ENCODE measurements at places on chromosomes 12 and 14.

DNA sequence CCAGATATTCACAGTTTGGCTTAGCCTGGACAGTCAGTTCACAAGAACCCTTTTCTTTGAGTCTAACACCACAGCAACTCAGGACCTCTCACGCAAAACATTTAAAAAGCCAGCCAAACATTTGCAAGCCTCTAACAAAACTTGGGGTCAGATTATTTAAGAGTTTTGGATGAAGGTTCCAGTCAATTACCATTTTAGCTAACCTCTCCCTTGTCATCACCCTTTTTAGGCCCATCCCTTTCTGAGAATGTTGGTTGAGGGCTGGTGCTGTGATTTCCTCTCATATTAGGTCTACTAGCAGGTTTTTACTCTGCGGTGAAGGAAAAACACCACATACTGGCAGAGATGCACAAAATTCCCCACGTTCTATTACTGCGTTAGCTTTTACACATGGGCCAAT is 20.7 kb downstream of the PAX9 start:
- DNase-seq = no peak

DNA sequence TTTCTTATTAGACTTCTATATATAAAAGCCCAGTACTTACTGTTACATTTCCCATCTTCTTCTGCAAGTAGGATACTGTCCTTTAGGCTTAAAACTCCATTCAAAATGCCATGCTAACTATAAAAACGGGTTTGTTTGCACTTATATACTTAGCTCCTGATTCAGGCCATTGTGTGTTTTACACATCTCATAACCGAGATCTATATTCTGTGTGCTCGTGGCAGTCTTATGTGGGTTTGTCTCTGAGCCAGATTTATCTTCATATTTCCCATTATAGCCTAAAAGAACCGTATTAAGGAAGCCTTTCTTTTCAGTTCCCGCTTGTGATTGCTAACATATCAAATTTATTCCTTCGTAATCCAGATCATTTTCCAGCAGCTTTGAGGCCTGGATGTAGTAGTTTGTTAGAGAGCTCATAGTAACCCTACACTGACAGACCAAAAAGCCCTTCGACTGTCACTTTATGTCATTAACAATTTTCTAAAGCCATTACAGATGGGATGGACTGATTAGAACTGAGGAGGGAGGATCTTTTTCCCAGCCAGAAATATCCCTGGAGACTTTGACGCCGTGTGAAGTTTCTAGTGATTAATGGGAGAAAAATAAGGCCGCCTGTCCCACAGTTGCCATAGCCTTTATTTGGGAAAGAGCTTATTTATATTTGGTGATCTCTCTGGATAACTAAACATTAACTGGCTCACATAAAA is 508.5 kb downstream of the FOXG1 start:
- DNase-seq = no peak

- peak; percentile 84 for DNase-seq
Observed at GRCh38 chr12:6613015-6613775, 6.0 kb upstream of the CHD4 start.

DNA sequence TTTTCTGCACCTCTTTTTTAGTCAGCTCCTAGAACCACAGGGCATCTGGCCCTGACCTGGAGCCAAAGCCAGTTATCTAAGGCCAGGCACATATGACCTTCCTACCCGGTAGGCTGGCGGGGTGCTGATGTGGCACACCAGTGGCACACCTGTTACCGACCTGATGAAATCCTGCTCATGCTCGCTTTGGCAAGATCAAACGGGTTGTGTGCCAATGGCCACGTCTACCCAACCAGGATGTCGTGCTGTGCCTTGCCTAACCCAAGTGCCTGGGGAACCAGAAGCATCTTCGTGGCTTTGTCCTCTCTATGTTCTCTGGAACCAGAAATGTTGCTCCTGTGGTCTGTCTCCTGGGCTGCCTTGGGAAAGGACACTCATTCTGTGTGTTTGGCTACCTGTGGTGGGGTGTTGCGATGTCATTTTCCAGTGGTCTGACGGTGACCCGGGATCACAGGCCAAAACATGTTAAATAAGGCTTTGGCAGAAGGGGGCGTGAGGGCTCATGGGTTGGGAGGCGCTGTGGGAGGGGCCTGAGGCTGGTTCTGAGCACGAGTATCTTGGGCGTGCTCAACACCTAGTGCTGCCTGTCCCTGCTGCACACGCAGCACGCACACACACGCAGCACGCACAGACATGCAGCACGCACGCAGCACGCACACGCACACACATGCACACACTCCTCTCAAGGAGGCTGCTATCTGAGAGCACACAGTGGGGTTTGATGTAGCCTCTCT is 27.9 kb downstream of the CCNK start:
- DNase-seq = no peak

- peak; percentile 38 for DNase-seq
Observed at GRCh38 chr14:72902801-72903530, 9.1 kb upstream of the DPF3 start.

GRCh38 chr12:115541891-115542421 is 735.5 kb downstream of the MED13L start:
- DNase-seq = peak; percentile 52

DNA sequence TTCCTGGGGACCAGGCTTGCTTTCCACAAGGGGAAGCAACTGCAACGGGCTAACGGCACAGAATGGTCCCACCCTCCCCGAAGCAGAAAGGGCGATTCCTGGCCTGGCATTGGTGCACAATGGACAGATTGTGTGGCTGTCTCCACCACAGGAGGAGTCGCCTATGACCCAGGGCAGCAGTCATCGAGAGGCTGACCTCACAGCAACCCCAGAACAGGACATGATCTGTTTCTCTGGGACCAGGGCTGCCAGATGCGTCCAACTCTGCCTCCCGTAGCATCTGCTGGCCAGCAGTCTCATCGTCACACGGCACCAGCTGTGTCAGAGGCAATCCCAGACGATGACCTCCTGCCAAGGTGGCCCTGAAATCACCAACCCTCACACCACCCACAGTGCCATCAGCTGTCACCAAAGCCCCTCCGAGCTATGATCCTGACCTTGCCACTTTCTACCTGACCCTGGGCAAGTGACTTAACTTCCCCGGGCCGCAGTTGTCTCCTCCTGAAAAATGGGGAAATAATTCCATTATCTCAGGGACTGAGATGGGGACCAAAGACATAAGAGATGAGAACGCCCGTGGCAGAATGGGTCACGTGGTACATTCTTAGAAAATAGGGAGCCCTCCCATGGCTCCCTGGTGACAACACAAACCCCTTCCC is 86.7 kb downstream of the CHGA start:
- no peak for DNase-seq
